ENCODE measurements at places on chromosomes 7 and 10.

- peak; percentile 88 for DNase-seq
Observed at GRCh38 chr7:75967487-75967997, 26.9 kb downstream of the TMEM120A start.

- DNase-seq: no peak
Observed at GRCh38 chr7:6496842-6497636, 49.3 kb upstream of the DAGLB start.

- DNase-seq: no peak
Observed at GRCh38 chr10:4144817-4145216, 359.8 kb upstream of the KLF6 start.

DNA sequence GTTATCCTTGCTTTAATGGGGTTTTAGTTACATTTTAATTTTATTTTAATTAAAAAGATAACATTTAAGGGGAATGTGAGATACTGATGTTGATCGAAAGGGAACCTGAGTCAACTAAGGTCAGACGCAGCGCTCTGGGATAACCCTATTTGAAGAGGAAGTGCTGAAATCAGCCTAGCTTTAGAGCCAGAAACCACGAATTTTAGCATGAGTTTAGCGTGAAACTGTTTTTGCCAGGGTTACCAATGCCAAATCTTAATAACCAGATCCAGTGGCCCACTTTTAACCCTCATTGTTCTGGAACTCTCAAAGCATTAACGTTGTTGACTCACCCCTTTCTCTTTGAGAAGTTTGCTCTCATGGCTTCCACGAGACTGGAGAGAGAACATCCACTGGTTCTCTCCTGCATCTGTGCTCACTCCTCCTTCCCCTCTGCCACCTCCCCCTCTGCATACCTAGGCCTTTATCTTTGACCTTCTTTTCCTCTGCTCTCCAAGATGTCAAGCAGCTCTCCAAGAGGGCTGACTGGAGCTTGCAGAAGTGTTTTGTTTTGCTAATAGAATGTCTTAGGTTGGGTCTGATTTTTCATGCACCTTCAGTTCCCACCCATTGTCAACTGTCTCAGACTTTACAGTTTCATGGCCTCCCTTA lies 198.3 kb upstream of the CELF2 start:
- DNase-seq: no peak

DNA sequence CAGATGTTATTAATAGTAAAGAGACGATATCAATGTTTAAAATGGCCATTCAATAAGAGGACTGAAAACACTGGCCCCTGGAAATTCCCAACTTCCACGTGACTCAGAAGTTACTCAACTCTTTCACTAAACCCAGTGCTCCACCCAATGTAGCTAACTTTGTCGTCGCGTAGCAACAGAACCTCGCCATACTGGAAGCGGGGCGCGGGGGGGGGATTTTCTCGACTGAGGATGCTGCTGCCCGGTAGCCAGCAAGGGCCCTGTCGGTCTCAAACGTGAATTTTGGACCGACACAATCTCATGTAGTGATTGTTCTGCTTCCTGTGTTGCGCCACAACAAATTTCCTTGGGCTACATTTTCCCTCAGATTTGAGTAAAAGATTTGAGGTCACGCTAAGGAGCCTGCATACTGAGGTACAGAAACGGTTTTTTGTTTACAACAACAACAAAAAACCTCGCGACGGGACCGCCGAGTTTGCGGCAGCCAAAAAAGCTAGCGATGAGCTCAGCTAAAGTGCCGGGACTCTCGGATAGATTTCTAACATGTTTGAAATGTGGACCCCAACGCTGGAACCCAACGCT lies 977 bp upstream of the SFR1 start:
- DNase-seq: peak; percentile 82

DNA sequence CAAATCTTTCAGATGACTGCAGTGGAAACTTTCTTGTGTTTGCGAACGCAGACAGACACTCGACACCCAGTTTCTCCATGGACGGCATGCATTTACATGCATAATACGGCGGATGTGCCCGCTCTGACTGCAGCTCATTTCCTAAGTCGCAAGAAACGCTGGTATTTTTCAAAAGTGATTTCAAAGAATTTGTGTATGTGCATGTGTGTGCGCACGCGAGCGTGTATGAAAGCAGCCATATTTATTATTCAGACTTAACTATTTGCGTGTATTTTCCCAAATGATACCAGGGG lies 436.5 kb upstream of the MGMT start:
- no peak for DNase-seq

GRCh38 chr7:49660170-49660783 lies 113.2 kb upstream of the VWC2 start:
- DNase-seq: no peak

GRCh38 chr7:28163949-28164348 lies 16.6 kb downstream of the JAZF1 start:
- no peak for DNase-seq

DNA sequence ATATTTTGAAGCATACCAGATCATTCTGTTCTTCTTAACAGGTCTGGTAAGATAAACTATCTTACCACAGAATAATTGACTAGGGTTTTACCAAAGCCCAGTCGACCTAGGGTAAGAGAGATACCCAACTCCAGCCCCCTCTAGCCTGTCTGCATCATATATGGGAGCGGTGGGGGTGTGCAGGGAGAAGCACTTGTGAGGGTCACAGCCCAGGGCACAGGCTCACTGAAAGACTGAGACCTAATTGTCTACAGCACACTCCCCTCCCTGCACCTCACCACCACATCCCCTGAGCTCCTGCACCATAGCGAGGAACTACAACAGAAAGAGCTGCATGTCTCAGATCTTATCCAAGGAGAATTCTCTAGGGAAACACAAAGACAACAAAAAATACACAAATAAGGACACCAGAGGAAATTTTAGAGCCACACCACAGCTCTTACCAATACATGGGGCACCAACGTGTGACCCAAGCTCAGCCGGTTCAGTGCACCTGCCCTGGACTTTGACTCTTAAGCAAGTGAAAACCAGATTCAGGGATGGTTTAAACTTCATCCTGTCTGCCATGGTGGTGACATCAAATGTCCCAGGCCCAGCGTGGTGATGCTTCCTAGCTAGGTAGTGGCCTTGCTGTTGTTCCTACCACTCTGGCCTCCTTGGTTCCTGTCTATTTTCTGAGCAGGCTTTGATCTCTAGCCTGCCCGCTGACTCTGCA lies 150.8 kb downstream of the HERPUD2 start:
- no peak for DNase-seq

DNA sequence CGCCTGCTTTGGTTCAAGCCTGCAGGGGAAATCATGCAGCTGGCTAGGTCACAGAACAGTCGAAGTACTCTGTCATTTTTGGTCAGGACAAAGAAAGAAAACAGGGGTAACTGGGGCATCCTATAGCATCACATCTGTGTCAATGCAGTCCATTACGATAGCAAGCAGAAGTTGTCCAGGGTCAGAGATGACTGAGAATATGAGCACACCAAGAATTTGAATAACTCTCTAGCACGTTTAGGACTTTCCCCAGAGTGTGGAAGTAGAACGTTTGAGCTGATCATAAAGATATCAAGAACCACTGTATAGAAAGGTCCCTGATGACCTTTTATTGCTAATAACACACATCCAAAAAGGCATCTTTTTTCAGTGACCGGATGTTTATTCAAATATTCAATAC lies 12.7 kb upstream of the HECW1 start:
- DNase-seq: no peak

GRCh38 chr7:123747620-123748141 lies 1.1 kb downstream of the WASL start:
- DNase-seq: peak; percentile 85

DNA sequence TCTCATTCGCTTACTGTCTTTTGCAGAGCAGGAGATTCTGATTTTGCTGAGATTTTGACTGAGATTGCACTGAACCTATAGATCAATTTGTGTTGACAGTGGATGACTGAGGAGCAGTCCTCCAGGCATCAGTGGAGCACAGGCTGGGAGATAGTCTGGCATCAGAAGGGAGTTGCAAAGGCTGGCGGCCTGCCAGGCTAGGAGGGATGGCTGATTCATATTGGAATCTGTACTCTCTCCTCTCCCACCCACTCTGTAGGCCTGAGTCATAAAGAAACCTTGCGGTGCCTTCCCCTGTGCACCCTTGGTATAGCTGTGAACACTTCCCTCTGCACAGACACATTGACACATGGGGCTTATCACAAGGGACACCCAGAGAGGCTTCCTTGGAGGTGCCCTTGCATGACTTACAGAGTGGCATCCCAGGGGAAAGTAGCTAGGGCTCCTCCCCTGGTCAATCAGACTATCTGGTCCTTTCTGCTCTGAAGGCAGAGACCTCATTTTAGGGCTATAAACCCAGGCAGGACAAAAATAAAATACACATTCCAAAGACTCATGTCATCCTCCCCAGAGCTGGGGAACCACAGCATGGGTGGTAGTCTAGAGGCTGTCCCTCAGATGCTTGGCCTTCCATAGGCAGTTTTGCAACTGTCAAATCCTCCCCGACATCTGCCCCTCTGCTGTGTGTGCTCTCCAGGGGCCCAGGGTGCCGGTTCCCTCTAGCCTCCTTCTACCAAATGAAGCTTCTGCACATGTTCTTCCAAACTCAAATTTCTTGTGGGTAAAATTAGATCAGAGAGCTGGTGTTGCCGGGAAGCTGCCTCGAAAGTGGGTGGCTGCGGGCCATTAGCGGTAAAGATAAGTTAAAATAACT lies 37.4 kb upstream of the EEPD1 start:
- DNase-seq: peak; percentile 12

DNA sequence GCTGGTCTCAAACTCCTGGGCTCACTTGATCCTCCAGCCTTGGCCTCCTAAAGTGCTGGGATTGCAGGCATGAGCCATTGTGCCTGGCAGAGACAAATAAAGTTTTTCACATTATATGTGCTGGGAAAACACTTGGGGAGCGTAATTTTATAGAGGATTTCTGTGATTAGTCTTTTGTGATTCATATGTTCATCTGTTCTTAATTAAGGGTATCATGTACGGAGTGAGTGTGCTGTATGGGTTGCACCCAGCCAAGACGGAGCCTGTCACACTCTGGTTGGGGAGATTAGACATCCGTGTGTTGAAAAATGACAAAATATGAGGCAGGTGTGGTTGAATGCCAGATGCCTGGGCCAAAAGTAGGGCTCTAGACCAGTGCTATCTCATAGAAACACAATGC lies 10.3 kb downstream of the ADRB1 start:
- DNase-seq: no peak
